Dermis lymphatic vessel endothelial cell (primary cell): ENCODE measurements at places on chromosomes 6 and 20. TPM values are rescaled to one million over a fixed set of nuclear protein-coding genes. Genes with fewer than 3 reads are reported as not detected.

Gene PAK5
- not detected in 2 replicates for total RNA-seq

Gene IL20RA
- 0.22 and 0.26 TPM in 2 replicates for total RNA-seq

Gene GPLD1
- 0.22 and 0.43 TPM in 2 replicates for total RNA-seq

Gene AP5S1
- total RNA-seq = 15.8 and 19.8 TPM in 2 replicates

Gene PERP
- total RNA-seq = 15.8 and 19.0 TPM in 2 replicates

Gene XKR7
- under 0.01 TPM in 1 of 2 replicates, not detected in the other for total RNA-seq

Gene BTNL2
- not detected in 2 replicates for total RNA-seq

Gene ZNF337
- total RNA-seq = 11.3 and 16.3 TPM in 2 replicates
